Body of pancreas (tissue), 4 donors: ENCODE measurements at places on chromosomes 7 and 10.

- DNase-seq, result no peak
Observed at GRCh38 chr10:58955615-58956014, 220.8 kb upstream of the PHYHIPL start.

DNA sequence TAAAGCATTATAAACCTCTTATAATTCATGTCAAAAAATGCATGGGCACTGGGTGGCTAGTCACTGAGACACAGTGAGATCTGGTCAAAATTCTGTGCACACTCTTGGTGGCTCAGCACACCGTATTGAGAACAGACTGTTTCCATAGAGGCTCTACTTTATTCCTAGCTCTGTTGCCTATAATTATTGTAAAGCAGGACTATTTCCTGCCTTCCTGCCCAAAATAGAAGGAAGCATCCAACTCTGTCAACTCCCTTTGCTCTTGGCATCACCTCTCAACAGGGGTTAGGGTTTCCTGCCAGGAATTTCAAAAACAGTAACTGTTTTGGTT is 45.1 kb downstream of the PTN start:
- no peak for DNase-seq

- no peak for DNase-seq
Observed at GRCh38 chr10:73167458-73167782, 388 bp downstream of the ECD start.

GRCh38 chr7:73701357-73701995 is 18.0 kb downstream of the STX1A start:
- peak; percentile 50 for DNase-seq

DNA sequence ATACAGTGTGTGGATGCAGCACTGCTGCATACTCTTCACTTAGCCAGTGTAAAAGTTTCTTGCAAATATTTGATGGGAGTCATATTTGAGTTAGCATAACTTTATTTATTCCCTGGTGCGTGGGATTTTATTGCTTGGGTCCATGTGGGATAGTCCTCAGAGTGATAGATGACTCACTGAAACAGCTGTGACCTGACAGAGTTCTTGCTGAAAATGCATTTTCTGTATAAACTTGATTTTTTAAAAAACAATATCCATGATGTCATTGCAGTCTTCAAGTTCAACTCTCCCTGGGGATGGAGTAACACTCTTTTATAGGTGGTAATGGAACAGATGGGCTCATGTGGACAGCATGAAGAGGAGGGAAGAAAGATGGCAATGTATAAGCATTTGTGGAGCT is 310.0 kb downstream of the PPP1R3A start:
- no peak for DNase-seq

DNA sequence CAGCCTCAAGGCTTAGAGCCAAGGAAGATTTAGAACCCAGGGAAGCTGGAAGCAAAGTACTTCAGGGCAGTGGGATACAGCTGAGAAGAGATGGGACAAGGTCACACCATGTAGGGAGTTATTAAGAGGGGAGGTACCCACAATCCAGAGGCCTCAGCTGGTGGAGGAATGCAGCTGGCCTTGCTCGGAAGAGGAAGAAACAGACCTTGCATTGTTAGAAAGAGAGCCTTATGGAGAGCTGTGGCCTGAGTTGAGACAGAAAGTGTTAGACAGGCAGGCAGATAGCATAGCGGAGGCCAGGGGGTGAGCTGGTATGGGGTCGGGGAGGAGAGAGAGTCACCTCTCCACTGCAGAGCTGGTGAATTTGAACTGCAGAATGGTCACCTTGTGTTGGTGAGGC is 173.1 kb downstream of the JCAD start:
- DNase-seq, result no peak

DNA sequence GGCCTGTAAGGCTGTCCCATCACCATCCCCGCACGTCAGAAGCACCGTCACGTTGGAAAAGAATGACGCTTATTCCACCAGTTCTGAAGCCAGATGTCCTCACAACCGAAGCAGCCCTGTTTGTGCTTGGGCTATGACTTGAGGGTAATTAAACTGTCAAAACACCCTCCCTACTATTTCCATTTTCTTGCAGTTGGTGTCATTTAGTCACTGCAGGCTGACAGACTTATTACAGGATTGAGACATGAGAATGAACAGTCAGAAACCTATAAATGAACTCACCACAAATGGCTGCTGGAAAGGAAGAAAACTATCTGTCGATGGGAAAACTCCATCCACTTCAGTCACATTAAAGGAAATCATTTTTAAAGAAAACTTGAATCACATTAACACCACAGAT is 85.3 kb downstream of the VOPP1 start:
- DNase-seq, result no peak

- DNase-seq, result no peak
Observed at GRCh38 chr7:131026297-131027000, 292.4 kb upstream of the KLF14 start.
